ENCODE measurements at places on chromosomes 1 and 21. TPM values are rescaled to one million over a fixed set of nuclear protein-coding genes. Genes with fewer than 3 reads are reported as not detected.

DNA sequence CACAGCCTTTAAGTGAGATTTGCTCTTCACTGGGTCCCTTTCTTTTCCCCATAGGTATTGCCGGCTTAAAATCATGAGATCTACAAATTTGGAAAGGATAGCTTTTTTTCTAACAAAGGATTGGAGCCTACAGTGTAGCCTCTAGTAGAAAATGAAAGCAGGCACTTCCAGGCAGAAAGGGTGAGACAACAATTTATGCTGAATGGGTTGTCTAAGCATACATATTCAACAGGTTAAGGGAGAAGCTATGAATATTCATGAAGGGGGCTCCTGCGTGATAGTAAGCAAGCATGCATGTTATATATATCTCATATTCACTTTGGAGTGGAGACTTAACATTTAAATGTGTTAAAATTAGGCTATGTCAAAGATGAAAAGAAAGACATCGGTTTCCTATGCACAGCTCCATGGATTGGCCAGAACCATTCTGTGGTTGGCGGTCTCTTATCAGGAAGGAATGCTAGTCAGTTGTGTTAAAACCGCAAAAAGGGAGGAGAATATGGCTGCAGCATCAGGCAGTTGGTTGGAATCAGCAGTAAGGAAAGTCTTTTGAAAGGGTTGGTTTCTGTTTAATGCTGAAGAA lies 66.0 kb downstream of the VCAM1 start:
- peak overlapping the region; percentile 49 for H3K27ac ChIP-seq
- no peak overlapping the region for H3K4me3 ChIP-seq
- no peak for DNase-seq
- H3K36me3 ChIP-seq: no peaks in the 10 kb centered on the region
- H3K4me1 ChIP-seq: no peaks in the 10 kb centered on the region

- no peaks in the 10 kb centered on the region for H3K36me3 ChIP-seq
- H3K4me3 ChIP-seq: no peak overlapping the region
- peaks cover 75% of the 10 kb centered on the region for H3K4me1 ChIP-seq
- DNase-seq: peak; percentile 59
These were observed 39.9 kb downstream of the PEX14 start for GRCh38 chr1:10514490-10515235.

RNF207 gene
- 12.8 TPM for total RNA-seq

GRCh38 chr1:67771152-67771551 lies 62.1 kb downstream of the GNG12 start:
- no peaks in the 10 kb centered on the region for H3K4me1 ChIP-seq
- H3K36me3 ChIP-seq: no peaks in the 10 kb centered on the region
- DNase-seq: no peak
- no peaks in the 10 kb centered on the region for H3K27me3 ChIP-seq
- H3K4me3 ChIP-seq: no peak overlapping the region

AVPR1B gene
- total RNA-seq: not detected

- no peak for DNase-seq
- H3K36me3 ChIP-seq: peaks cover 3% of the 10 kb centered on the region
- H3K4me3 ChIP-seq: no peak overlapping the region
- H3K27me3 ChIP-seq: no peaks in the 10 kb centered on the region
These were observed 34.6 kb downstream of the COQ8A start for GRCh38 chr1:226974544-226975258.

DNA sequence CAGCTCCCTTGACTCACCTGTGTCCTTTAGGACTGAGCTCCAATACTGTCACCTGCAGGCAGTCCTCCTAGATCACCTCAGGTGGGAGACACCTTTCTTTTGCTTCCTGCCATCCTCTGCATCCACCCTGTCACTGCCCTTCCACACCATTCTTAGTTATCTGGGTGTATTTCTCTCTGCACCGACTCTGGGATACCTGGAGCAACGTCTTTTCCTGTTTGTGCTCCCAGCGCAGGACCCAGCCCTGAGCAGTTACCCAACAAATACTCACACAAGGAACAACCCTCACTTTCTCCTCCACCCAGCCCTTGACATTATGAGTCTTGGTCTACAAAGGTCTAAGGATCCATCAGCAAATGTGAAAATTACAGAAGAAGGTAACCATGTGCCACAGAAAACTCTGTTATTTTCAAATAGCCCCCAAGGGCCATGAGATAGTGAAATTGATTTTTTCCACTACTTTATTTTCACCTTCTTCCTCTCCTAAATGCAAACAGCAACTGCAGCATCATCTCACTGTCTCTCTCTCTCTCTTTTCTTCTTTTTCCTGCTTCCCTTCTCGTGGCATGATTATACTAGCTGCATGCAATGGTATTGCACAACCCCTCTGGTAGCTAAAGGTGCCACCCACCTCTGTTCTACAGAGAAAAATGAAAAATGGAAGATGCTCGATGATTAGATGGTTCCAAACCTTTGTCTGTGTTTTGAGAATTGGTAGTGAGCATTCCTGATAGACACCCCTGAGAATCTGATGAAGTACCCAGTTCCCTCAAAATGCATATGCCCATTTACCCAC lies 89.0 kb downstream of the MIS18A start:
- no peak overlapping the region for H3K4me3 ChIP-seq
- no peak overlapping the region for H3K27ac ChIP-seq
- H3K4me1 ChIP-seq: no peaks in the 10 kb centered on the region
- H3K27me3 ChIP-seq: no peaks in the 10 kb centered on the region
- no peak for DNase-seq
